ENCODE measurements at places on chromosomes 16 and 17.

DNA sequence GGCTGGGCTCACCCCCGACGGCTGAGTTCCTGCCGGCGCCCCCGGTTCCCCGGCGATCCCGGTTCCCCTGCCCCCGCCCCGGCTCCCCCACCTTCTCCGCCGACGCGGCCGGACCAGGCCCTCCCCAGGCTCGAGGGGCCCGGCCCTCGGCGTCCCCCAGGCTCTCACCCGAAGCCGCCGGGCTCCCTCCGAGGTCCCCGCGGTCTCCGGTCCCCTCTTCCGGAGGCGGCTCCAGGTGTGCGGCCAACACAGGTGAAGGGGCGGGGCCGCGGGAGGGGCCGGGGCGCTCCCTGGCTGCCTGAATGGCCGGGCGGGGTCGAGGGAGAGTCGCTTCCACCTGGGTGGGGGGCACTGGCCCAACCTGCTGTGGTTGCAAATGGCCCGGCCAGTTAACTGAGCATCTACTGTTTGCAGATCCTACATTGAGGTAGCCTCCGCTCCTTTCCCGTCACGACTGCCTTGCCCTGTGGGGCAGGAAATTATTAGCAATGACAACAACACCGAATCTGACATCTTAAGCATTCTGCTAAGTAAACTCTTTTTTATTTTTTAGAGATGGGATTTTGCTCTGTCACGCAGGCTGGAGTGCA lies at the start of gene BICDL2:
Gene BICDL2 (minus strand): TSS at position 219 of the 590 bp plus-strand sequence. CDS start 1,448 bp downstream, outside the sequence.
- DNase-seq = no peak

GRCh38 chr16:22004341-22004740 lies 3.4 kb upstream of the PDZD9 start:
- DNase-seq = no peak

DNA sequence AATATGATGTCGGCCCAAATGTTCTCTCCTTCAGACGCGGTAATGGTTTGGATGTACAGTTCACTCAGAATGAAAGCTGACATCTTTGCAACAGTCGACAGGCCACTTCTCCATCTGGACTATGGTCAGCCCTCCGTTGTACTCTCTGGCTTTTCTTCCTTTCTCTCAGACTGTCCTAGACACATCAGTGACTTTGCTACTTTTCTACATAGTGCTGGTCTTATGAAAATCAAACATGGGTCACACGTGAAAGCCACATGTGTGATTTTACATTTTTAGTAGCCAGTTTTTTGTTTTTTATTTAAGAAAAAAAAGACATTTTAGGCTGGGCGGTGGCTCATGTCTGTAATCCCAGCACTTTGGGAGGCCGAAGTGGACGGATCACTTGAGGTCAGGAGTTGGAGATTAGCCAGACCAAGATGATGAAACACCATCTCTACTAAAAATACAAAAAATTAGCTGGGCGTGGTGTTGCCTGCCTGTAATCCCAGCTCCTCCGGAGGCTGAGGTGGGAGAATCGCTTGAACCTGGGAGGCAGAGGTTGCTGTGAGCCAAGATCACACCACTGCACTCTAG lies 644.1 kb downstream of the KCNJ2 start:
- DNase-seq = no peak

DNA sequence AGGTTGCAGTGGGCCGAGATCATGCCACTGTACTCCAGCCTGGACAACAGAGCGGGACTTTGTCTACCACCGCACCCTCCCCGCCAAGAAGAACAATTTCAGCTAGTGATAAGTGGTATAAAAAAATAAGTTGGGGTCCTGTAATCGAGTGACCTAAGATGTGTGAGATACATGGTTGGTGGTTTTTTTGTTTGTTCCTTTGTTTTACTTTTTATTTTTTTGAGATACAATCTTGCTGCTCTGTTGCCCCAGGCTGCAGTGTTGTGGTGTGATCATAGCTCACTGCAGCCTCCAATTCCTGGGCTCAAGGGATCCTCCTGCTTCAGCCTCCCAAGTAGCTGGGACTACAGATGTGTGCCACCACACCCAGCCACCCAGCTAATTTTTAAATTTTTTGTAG lies 58.7 kb downstream of the PITPNC1 start:
- no peak for DNase-seq

- DNase-seq = no peak
Measured at GRCh38 chr16:82700541-82701235, 73.9 kb downstream of the CDH13 start.

- no peak for DNase-seq
Measured at GRCh38 chr16:934178-934577, 36.6 kb downstream of the LMF1 start.

- DNase-seq = no peak
Measured at GRCh38 chr16:25596194-25596593, 95.6 kb upstream of the HS3ST4 start.

GRCh38 chr17:12421646-12422306 lies 243.9 kb upstream of the MYOCD start:
- no peak for DNase-seq

DNA sequence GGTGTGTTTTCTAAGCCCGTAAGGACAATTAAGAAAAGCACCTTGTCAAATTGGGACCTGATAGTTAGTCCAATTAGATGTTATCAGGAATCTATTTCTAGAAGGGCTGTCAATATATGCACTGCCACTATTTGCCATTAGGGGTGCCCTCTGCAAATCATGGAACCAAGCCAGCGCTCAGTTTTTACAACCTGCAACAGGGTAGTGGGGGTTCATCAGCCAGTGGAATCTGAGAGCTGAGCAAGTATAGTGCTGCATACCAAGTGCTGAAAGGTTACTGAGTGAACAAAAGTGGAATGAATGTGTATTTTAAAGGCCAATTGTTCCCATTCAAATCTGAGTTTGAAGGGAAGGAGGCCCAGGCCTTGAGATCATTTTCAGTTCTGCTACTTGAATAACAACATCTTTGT lies 10.4 kb downstream of the PRR11 start:
- no peak for DNase-seq

GRCh38 chr17:16915752-16916556 lies 56.0 kb downstream of the TNFRSF13B start:
- no peak for DNase-seq

DNA sequence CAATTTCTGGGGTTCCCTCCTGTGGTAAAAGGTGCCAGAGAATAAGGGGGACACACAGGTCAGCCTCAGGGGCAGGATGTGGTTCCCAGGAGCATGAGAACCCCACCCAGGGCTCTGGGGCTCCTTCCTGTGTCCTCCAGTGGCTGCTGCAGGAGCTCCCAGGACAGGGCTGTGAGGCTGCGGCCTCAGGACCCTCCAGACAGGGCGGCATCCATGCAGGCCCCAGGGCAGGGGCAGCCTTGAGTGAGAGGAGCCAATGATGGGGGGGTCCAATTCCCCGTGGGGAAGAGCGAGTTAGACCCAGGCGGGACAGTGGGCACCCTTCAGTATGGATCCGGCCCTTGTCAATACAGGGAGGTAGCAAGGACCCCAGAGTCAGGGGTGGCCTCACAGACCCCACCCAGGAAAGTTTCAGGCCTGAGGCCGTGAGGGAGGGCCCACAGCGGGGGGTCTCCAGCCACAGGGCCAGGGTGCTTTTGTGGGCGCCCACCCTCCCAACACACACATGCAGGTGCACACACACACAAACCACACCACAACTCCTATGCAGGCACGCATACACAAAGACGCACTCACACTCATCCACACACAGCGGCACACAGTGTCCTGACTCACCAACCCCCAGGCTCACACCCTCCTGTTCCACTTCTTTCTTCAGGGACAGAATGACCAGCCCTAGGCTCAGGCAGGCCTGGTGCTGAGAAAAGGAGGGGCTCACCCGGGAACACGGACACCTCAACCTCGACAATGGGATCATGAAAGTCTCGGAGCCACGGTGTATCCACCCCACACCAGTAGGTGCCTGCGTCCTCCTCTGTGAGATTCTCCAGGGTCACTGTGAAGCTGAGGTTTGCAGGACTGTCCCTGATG lies 1.8 kb downstream of the CD300C start:
- no peak for DNase-seq

DNA sequence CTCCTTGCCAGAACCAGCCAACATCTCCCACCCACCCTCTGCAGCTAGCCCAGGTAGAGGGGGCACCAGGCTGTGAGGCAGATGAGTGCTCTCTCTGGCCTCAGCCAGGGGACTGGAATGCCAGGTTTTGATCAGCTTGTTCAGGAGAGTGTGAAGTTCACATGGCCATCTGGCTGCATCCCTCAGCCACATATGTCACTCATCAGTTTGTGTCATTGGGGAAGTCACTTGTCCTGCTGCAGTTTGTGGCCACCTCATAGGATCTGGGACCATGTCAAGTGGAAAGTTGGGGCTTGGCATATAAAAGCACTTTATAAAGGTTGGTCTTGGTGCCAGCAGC lies 147.6 kb downstream of the SOCS1 start:
- no peak for DNase-seq

GRCh38 chr17:42116705-42117396 lies 4.3 kb downstream of the KAT2A start:
- no peak for DNase-seq

DNA sequence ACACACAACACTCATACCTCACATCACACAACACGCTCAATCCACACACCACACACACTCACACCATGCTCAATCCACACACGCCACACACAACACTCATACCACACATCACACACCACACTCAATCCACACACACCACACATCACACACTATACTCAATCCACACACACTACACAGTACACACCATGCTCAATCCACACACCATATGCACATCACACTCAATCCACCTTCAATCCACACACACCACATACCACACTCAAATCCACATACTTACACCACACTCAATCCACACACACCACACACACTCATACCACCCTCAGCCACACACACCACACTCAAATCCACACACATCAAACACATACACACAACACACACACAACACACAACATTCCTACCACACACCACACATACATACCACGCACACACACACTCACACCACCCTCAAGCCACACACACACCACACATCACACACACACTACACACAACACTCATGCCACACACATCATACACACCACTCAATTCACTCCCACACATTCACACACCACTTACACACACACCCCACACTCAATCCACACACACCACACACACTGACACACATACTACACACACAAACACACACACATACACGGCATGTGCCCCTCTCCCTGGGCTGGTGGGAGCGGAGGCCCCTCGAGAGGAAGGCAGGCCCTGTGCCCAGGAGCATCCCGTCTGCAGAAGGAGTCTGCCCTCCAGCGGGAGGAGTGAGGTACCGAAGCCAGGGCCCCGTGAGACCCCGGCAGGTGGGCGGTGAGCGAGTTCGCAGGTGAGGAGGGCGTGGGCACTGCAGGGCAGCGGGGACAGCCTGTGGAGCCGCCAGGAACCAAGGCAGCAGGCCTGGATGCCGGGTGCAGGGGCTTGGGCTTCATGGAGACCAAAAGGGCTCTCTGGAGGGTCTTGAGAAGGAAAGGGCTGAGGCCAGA lies 33.1 kb upstream of the RPTOR start:
- no peak for DNase-seq
